ENCODE measurements at places on chromosomes 3 and 15. TPM values are rescaled to one million over a fixed set of nuclear protein-coding genes. Genes with fewer than 3 reads are reported as not detected.

- peak; percentile 88 for DNase-seq
Observed at GRCh38 chr3:137970914-137971831, 38.8 kb upstream of the CLDN18 start.

GRCh38 chr3:36729204-36730056 is 34.9 kb downstream of the DCLK3 start:
- DNase-seq = peak; percentile 73

GRCh38 chr3:59677747-59678702 is 628.2 kb upstream of the CFAP20DC start:
- DNase-seq = no peak

DNA sequence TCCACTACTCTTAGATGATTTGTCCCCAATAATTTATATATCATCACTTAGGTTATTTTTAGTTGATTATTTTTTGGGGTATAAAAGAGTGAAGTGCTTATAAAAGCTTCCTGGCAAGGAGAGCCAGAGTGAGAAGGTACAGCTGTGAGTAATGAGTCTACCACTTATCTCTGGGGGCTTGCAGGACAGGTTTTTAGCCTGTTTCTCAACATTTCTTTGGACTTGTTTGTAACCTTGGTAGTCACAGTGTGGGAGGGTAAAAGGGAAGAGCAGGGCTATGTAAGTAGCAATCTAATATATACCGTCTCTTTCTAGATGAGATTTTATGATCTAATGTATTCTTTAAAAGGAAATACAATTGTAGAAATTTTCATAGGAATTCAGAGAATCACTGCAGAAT is 321.3 kb upstream of the GOLIM4 start:
- DNase-seq = peak; percentile 10

GRCh38 chr3:195207731-195208130 is 63.2 kb downstream of the XXYLT1 start:
- peak; percentile 63 for DNase-seq

- no peak for DNase-seq
Observed at GRCh38 chr3:179967622-179968021, 69.1 kb downstream of the PEX5L start.

- no peak for DNase-seq
Observed at GRCh38 chr3:77040926-77041722, 1.2 kb downstream of the ROBO2 start.

GRCh38 chr3:192419312-192419711 is 308.0 kb downstream of the FGF12 start:
- no peak for DNase-seq

GRCh38 chr3:71309342-71309741 is 274.2 kb downstream of the FOXP1 start:
- peak; percentile 23 for DNase-seq

The ST8SIA2 gene
- 5.9 TPM for total RNA-seq

The UROC1 gene
- not detected for total RNA-seq

The TEX9 gene
- total RNA-seq = 9.2 TPM

The PLA2G4D gene
- 0.03 TPM for total RNA-seq
